ENCODE measurements at places on chromosomes 4 and X. TPM values are rescaled to one million over a fixed set of nuclear protein-coding genes. Genes with fewer than 3 reads are reported as not detected.
A peak's percentile ranks its signal among the peaks of the same experiment; 100 is the strongest.

The FRMPD3 gene
- polyA plus RNA-seq, result 0.11 TPM

GRCh38 chr4:123937581-123937980 lies 541.0 kb downstream of the SPRY1 start:
- no peak for DNase-seq
- no peaks in the 10 kb centered on the region for H3K27me3 ChIP-seq
- no peaks in the 10 kb centered on the region for H3K36me3 ChIP-seq
- 0 out of 2 replicates have a peak, but pooled peaks cover 5% of the 10 kb centered on the region for H3K4me1 ChIP-seq
- no peak overlapping the region for H3K27ac ChIP-seq

DNA sequence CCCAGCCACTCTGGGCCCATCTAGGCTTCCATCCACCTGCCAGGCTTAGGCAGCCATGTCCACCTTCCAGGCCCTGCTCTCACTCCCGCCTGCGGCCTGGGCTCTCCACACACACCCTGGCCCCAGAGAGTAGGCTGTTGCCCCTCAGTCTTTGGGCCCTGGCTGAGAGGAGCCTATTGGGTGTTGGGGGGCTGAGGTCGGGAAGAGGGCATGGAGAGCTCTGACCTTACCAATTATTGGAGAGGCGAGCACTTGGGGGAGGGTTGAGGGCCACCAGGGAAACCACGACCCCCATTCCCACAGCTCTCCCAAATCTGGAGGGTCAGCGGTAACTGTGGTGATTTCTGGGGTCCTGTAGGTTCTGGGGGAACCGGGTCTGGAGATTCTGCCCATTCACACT lies 38.2 kb downstream of the HTRA3 start:
- H3K27me3 ChIP-seq, result no peaks in the 10 kb centered on the region
- no peaks in the 10 kb centered on the region for H3K36me3 ChIP-seq
- H3K4me1 ChIP-seq, result no peaks in the 10 kb centered on the region
- no peak overlapping the region for H3K27ac ChIP-seq
- H3K4me3 ChIP-seq, result no peak overlapping the region

DNA sequence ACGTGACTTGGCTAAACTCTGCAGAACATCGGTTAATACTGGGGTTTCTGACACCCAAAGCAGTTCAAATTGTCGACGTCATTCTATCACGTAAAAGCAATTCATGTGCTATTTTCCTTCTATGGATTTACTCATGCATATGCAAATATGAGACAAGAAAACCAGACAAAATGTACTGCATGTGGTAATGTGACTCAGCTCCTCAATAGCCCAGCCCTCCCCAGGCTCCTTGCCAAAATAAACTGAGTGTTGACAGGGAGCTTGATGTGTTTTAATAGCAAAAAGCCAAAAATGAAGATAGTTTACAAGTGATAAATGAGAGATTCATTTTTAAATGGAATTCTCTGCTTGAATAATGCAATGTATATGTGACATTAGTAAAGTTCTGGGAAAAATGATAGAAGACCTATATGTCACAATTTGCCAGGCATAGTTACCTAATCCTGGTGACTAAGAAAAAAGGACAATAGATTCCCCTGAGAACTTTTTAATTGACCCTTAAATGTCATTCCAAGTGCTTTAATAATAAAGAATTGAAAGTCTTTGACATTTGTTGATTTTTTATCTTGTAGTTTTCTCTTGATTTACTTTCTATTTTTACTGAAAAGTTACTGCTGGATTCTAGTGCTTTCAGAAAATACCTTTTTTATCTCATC lies 1700.6 kb upstream of the TENM3 start:
- H3K27ac ChIP-seq, result peak overlapping the region; percentile 52
- no peaks in the 10 kb centered on the region for H3K27me3 ChIP-seq
- H3K36me3 ChIP-seq, result no peaks in the 10 kb centered on the region
- peaks cover 48% of the 10 kb centered on the region for H3K4me1 ChIP-seq

GRCh38 chrX:130179579-130180215 lies 7.9 kb downstream of the RAB33A start:
- DNase-seq, result no peak
- H3K36me3 ChIP-seq, result no peaks in the 10 kb centered on the region
- no peaks in the 10 kb centered on the region for H3K4me1 ChIP-seq
- no peaks in the 10 kb centered on the region for H3K27me3 ChIP-seq
- H3K4me3 ChIP-seq, result no peak overlapping the region

DNA sequence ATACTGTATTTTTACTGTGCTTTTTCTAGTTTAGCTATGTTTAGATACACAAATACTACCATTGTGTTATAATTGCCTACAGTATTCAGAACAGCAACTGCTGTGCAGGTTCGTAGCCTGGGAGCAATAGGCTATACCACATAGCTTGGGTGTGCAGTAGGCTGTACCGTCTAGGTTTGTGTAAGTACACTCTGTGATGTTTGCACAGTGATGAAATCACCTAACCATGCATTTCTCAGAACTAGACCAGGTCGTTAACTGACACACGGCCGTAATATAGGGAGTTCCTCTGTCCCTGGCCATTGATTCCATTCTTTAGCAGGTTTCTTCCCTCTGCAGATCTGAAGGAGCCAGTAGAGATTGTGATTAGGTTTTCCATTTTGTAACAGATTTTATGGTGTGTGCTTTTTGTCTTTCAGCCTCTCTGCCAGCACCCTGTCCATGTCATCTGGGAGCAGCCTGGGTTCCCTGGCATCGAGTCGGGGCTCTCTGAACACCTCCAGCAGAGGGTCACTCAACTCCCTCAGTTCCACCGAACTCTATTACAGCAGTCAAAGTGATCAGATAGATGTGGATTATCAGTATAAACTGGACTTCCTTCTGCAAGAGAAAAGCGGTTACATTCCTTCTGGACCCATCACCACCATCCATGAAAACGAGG lies 59.5 kb downstream of the CLDN22 start:
- H3K4me3 ChIP-seq, result no peak overlapping the region
- peaks cover 39% of the 10 kb centered on the region for H3K36me3 ChIP-seq
- no peaks in the 10 kb centered on the region for H3K27me3 ChIP-seq
- DNase-seq, result no peak
- peaks cover 18% of the 10 kb centered on the region for H3K4me1 ChIP-seq
- H3K27ac ChIP-seq, result no peak overlapping the region

The ASMT gene
- 1.0 TPM for polyA plus RNA-seq

DNA sequence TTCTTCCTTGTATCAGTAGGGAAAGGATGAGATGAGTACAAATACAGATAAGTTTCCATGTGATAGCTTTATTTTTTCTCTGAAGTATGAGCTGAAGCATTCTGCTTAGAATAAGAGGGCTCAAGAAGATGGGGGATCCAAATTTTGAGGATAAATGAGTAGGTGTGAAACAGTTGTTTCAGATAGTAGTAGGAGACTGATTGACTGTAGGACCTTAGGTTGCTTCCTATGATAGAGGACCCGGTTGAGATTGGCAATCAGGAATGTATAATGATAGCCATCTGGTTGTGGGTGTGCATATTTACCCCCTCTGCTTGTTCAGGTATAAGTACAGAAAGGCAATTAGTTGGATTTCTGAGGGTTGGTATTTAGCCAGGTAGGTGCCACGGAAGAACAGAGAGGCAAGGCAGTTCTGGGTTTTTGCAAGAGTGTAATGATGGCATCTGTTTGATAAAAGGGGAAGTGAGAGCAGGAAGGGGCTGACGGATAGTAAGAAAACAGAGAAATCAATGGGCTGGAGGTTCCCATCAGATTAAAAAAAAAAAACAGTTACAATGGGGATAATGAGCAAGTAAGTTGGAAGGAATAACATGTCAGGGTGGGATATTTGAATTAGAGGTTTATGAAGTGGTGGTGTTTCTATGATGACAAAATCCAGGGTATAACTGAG lies 13.7 kb downstream of the OCRL start:
- no peak for DNase-seq
- no peaks in the 10 kb centered on the region for H3K36me3 ChIP-seq
- no peaks in the 10 kb centered on the region for H3K4me1 ChIP-seq
- H3K4me3 ChIP-seq, result no peak overlapping the region
- no peaks in the 10 kb centered on the region for H3K27me3 ChIP-seq

GRCh38 chr4:108731006-108731405 lies 31.8 kb downstream of the ETNPPL start:
- DNase-seq, result no peak
- no peaks in the 10 kb centered on the region for H3K4me1 ChIP-seq
- H3K27ac ChIP-seq, result no peak overlapping the region
- no peak overlapping the region for H3K4me3 ChIP-seq
- H3K36me3 ChIP-seq, result no peaks in the 10 kb centered on the region

DNA sequence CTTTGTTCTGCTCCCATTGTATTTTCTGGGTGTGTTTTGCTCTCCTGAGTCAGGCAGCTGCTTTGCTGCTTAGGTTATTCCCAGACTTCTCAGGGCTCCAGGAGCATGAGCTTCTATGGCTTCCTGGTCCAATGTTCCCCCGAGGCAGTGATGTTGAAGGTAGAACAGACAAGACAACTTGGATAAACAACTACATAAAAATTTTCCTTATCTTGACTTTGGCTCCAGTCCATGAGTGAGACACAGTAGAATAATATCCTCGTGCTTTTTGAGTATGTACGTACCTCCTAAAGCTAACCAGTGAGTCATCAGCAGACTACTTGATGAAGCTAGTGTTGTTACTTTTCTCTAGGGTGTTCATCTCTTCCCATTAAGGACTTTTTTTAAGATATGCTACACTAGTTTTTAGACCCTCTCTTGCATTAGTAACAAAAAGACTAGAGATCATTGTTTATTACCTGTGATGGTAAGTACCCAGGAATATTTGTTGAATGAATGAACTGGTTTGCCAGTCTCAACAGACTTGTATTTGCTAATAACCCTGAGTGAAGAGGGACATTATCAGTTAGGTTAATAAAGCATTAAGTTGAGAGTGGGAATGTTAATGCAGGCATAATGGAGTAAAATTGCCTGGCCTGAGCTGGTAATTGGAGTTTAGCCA lies 131.9 kb downstream of the FHIP1A start:
- no peak for DNase-seq
- no peak overlapping the region for H3K27ac ChIP-seq
- peaks cover 44% of the 10 kb centered on the region for H3K4me1 ChIP-seq
- H3K27me3 ChIP-seq, result no peaks in the 10 kb centered on the region
- no peaks in the 10 kb centered on the region for H3K36me3 ChIP-seq

- no peaks in the 10 kb centered on the region for H3K36me3 ChIP-seq
- no peak overlapping the region for H3K27ac ChIP-seq
- H3K27me3 ChIP-seq, result no peaks in the 10 kb centered on the region
- no peak overlapping the region for H3K4me3 ChIP-seq
Measured at GRCh38 chrX:13048280-13048679, 3.9 kb upstream of the FAM9C start.

- H3K36me3 ChIP-seq, result no peaks in the 10 kb centered on the region
- DNase-seq, result no peak
Measured at GRCh38 chr4:24855741-24856140, 57.1 kb downstream of the CCDC149 start.

The EXOC1L gene
- not detected for polyA plus RNA-seq

DNA sequence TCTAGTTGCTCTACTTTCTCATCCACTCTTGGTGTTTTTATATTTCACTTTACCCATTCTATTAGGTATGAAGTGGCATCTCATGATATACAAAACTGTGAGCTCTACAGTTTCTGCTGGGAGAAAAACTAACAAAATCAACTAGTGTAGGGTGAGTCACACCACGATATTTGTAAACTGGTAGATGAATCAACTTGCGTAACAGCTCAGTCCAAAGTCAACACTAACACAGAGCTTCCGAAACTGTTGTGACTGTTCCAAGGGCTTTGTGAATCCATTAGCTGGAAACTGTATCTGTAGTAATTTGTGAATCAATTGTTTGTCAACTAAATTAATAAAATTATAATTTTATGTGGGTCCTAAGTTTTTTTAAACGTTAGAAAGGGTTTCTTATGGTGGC lies 119.8 kb upstream of the TSPAN5 start:
- no peaks in the 10 kb centered on the region for H3K27me3 ChIP-seq
- no peaks in the 10 kb centered on the region for H3K4me1 ChIP-seq
- no peak overlapping the region for H3K4me3 ChIP-seq
- no peaks in the 10 kb centered on the region for H3K36me3 ChIP-seq
- no peak overlapping the region for H3K27ac ChIP-seq

- H3K27ac ChIP-seq, result no peak overlapping the region
- no peaks in the 10 kb centered on the region for H3K27me3 ChIP-seq
- no peak for DNase-seq
- H3K4me3 ChIP-seq, result no peak overlapping the region
Measured at GRCh38 chr4:6747294-6748051, 31.5 kb downstream of the BLOC1S4 start.

GRCh38 chr4:41646862-41647261 lies 101.7 kb downstream of the PHOX2B start:
- no peak overlapping the region for H3K4me3 ChIP-seq
- H3K27me3 ChIP-seq, result peaks cover 11% of the 10 kb centered on the region
- H3K4me1 ChIP-seq, result peaks cover 9% of the 10 kb centered on the region
- H3K36me3 ChIP-seq, result no peaks in the 10 kb centered on the region
- no peak overlapping the region for H3K27ac ChIP-seq

- no peaks in the 10 kb centered on the region for H3K36me3 ChIP-seq
- H3K27me3 ChIP-seq, result no peaks in the 10 kb centered on the region
- DNase-seq, result no peak
- no peaks in the 10 kb centered on the region for H3K4me1 ChIP-seq
- H3K4me3 ChIP-seq, result no peak overlapping the region
Measured at GRCh38 chrX:5775846-5776430, 452.7 kb downstream of the NLGN4X start.

DNA sequence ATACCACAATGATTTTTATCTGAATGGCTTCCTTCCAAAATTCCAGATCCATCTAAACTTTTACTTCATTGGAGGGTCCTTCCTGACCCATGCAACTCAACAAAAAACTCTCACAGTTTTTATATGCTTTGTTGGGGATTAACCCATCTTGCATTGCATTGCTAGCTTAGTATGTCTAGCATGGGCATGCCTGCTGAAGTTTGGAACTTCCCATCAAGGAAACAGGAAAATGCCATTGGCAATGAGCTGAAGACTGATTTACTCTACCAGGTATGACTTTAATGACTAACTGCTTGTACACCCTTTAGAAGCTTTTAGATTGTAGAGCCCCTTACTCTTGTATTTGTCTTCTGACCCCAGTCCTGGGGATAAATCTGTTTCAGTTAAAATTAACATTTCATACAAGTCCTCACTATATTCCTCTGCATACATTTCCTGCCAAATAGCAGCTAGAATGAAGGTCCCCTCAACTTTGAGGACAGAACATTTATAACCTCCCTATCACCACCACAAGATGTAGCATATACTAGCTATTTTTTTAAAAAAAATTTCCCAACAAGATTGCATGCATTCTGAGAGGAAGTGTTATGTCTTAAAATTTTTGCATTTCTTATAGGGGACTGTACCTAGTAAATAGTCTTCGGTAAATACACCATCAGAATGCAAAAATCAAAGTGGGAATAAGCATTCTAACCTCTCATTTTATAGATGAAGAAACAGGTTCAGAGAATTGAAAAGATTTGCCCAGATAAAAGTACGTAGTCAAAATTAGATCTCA lies 52.5 kb upstream of the ATXN3L start:
- no peaks in the 10 kb centered on the region for H3K27me3 ChIP-seq
- no peak overlapping the region for H3K27ac ChIP-seq
- H3K36me3 ChIP-seq, result no peaks in the 10 kb centered on the region
- no peak for DNase-seq
- peaks cover 24% of the 10 kb centered on the region for H3K4me1 ChIP-seq

The ADGRG4 gene
- polyA plus RNA-seq, result not detected

The LARP1B gene
- polyA plus RNA-seq, result 39.6 TPM

DNA sequence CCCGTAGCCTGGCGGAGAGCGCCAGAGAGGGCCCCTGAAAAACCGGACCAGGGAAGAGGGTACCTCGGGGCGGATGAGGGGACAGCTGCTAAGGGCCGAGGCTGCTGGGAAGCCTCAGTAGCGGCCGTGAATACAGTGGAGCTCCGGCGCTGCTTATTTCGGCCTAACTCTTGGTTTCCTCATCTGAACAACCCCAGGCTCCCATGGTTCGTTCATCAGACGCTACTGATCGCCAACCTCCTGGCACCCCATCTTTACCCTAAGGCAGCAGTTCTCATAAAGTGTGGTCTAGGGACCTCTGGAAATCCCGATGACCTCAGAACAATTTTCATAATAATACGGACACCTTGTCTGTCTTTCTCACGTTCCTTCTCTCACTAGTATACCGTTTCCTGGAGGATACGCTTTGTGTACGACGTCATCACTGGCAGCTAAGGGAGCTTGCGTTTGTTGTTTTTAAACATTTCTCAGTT lies 645 bp upstream of the RAB28 start:
- DNase-seq, result peak; percentile 48
- peaks cover 9% of the 10 kb centered on the region for H3K4me1 ChIP-seq
- peak overlapping the region; percentile 80 for H3K4me3 ChIP-seq
